Thyroid gland (tissue), 4 donors: ENCODE measurements at places on chromosomes 4 and X.
A peak's percentile ranks its signal among the peaks of the same experiment; 100 is the strongest.

GRCh38 chr4:74357965-74358364 lies 7.0 kb upstream of the EREG start:
- H3K4me1 ChIP-seq: no peaks in the 10 kb centered on the region
- no peak overlapping the region for H3K27ac ChIP-seq
- H3K36me3 ChIP-seq: no peaks in the 10 kb centered on the region
- no peaks in the 10 kb centered on the region for H3K27me3 ChIP-seq
- no peak overlapping the region for H3K4me3 ChIP-seq

GRCh38 chr4:166675411-166675810 lies 558.9 kb downstream of the SPOCK3 start:
- no peak overlapping the region for H3K4me3 ChIP-seq
- H3K27ac ChIP-seq: no peak overlapping the region
- H3K4me1 ChIP-seq: no peaks in the 10 kb centered on the region
- no peaks in the 10 kb centered on the region for H3K36me3 ChIP-seq

- peak overlapping the region; percentile 68 for H3K27ac ChIP-seq
- H3K4me3 ChIP-seq: no peak overlapping the region
Measured at GRCh38 chrX:72130762-72131250, 909 bp downstream of the RTL5 start.

DNA sequence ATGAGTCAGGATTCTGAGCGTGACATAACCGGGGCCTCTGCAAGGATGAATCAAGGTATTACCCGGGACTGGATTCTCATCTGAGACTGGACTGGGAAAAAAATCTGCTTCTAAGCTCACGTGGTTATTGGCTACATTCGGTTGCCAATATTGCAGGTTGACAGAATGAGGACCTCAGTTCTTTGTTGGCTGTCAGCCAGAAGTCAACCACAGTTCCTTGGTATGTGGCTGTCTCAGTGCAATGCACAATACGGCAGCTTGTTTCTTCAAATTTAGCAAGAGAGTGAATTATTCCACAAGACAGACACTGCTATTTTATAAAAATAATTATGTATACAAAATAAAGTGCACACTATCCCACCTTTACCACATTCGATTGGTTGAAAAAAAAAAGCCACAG lies 424.2 kb downstream of the KLHL4 start:
- H3K27ac ChIP-seq: no peak overlapping the region
- H3K27me3 ChIP-seq: no peaks in the 10 kb centered on the region
- H3K4me3 ChIP-seq: no peak overlapping the region

DNA sequence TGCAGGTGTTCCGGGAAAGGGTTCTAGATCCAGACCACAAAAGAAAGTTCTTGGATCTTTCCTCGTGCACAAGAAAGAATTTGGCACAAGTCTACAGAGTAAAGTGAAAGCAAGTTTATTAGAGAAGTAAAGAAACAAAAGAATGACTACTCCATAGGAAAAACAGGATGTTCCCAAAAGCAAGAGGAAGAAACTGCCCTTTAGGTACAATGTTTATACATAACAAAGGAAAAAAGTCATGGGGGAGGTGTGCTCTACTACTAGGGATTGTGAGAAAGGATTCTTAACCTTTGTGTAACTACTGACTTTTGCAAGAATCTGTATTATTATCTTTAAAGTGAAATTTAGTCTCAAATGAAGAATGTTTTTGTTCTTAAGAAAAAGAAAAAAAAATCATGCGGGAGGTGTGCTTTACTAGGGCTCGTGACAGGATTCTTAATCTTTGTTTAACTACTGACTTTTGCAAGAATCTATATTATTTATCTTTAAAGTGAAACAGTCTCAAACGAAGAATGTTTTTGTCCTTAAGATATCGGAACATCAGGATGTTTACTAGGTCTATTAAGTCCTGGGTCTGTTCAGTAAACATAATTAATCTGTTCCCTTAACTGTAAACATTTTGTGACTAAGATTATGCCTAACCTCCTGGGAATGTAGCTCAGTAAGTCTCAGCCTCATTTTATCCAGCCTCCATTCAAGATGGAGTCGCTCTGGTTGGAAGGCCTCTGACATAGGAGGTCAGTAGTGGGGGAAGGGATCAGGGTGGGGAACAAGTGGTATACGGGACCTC lies 110.4 kb upstream of the BEND4 start:
- H3K27ac ChIP-seq: no peak overlapping the region
- DNase-seq: no peak
- no peaks in the 10 kb centered on the region for H3K4me1 ChIP-seq
- no peaks in the 10 kb centered on the region for H3K27me3 ChIP-seq
- no peaks in the 10 kb centered on the region for H3K36me3 ChIP-seq
